ENCODE measurements at places on chromosomes 5 and 9. TPM values are rescaled to one million over a fixed set of nuclear protein-coding genes. Genes with fewer than 3 reads are reported as not detected.

Gene SLC46A2
- not detected for total RNA-seq

- DNase-seq = no peak
These were observed 78.6 kb downstream of the PCDH1 start for GRCh38 chr5:141799507-141800167.

Gene FCN1
- total RNA-seq = 1.3 TPM

- no peak for DNase-seq
These were observed 37.9 kb downstream of the STOM start for GRCh38 chr9:121331992-121332685.

DNA sequence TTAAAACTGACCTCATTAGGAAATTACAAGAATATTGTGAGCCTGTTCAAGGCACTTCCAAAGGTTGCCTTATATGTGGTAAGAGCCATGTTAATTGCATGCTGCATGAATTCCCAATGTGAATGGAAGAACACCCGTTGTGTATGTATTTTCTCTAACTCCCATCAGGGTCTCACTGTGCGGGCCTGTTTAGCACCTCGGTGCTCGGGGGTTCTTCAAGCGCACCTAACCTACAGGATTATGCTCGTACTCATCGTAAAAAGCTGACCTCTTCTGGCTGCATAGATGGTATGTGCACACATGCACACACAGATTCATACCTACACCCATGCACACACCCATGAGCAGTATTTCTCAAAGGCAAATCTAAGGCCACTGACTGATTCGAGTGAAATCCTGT is 66.1 kb downstream of the PPIP5K2 start:
- no peak for DNase-seq

DNA sequence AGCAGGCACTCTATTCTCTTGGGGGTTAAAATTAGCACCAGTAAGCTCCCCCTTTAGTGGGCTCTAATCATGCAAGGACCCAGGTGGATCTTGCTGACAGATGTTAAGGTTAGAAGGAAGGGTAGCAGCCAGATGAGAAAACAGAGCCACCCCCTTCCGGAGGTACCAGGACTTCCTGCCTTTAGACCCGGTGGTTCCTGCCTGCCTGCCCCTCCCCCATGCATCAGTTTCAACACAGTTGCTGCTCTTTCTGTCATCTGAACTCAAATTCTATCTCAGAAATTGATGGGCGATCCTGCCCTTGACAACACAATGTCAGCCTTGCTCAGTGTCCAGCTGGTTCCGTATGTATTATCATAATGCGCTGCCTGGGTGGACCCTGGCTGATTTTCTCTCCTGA is 287.3 kb downstream of the EBF1 start:
- DNase-seq = peak; percentile 64

DNA sequence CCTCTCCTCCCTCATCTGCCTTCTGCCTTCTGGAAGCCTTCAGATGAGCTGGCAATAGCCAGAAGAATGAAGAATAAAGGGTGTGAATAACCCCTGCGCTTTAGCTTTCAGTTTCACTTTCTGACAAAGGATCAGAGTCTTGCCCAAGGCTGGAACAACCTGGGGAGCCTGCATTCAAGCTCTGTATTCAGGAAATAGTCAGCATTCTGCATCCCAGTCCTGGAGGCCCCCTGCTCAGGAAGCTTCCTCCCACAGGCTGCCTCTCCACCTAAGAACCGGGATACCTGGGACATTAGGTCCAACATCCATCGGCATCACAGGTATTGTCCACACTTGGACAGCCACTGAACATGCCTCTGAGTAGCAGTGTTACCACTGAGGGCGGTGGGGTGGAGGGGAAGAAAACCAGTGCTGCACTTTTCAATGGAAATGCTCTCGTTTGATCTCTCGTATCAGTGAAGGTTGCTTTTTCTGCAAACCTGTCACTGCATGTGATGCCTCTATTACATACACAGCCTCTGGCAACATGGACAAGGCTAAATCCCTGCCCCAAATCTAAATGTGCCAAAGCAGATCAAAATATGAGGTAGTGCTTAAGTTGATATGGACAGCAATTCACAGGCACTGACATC is 39.8 kb upstream of the ACO1 start:
- no peak for DNase-seq

DNA sequence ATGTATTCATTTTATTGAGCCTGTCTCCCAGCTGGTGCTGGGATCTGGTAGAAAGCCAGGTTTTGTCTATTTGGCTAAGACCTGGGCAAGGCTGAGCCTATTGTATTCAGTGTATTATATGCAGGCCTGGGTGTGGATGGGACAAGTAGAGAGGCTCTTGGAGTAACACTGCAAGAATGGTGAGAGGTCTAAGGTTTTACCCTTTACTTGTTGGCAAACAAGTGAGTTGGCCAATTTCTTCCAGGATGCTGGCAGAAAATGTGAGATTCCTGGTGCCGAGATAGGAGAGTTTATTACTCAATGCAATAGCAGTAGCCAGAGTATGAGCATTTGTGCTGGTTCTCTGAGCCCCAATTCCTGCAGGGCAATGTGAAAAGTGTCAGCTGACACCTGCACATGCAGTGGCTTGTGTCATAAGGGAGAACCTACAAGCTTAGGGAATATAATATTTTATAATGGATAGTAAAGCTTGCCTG is 141.7 kb upstream of the PRLR start:
- DNase-seq = no peak

Gene TXNDC8
- not detected for total RNA-seq

GRCh38 chr9:99296291-99296951 is 74.3 kb downstream of the SEC61B start:
- DNase-seq = peak; percentile 8
